Erythroblast (primary cell): ENCODE measurements at places on chromosomes 12 and 14.

DNA sequence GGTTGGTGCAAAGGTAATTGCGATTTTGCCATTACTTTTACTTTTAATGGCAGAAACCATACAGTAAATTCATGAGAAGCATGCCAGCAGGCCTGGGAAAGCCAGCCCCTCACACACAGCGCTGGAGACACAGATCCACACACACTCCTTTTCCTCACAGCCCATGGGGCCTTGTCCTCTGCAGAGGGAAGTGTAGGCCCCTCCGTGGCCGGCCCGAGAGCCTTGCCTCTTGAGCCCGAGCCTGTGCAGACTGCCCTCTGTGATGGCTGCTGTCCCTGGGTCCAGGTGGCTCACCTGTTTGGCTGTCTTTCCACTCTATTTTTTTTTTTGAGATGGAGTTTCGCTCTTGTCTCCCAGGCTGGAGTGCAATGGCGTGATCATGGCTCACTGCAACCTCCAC, 39.3 kb downstream of the XRCC3 start:
- DNase-seq = no peak

DNA sequence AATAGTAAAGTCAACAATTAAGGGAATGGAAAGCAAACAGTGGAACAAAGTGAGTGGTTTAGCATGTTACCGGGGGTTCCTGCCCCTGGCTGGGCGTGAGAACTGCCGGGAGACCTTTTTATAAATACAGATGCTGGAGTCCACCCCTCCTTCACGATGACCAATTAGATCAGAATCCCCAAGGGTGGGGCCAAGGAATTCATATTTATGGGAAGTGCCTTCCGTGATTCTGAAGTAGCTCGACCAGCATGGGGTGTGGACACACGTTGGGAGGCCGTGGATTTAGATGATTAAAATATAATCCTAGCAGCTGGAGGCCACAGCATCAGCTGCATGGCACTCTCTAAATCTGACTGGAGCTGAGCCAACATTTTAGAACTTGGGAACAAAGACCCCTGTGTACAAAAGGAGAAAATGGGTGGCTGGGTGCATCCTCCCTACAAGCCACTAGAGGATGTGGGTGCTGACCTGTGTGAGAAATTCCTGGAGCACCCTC, 87.9 kb downstream of the SRRM4 start:
- DNase-seq = no peak

DNA sequence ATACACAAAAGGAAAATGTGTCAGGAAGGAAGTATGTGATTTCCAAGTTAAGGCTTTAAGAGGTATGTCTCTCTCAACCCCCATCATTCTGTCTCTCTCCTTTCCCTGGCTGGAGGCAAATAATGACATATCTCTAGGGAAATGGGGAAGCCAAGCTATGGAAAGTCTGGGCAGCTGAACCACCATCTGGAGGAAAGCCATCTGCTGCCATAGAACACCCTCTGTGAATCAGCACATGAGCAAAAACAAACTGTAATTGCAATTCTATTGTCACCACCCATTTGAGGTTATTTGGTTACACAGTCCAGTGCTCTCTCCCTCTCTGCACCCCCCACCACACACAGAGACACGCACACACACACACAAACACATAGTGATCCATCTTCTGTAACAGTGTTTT, 766.2 kb downstream of the FLRT2 start:
- DNase-seq = no peak

GRCh38 chr12:69961246-69961645, 136.2 kb downstream of the MYRFL start:
- no peak for DNase-seq

DNA sequence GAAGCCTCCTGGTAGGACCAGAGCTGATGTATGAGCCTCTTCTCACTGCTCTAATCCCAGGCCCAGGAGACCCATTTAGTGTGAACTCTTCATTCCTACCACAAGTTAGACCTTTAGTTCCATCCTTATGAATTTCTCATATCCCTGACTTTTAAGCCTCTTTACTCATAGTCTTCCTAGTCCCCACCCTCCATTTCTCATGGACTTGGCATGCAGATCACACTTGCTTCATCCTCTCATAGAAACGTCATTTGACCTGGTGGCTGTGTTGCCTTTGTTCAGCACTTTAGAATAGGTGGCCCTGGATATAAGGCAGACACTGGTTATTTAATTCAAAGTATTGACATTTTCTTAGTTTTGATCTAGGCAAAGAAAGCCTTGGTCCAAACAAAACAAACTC, 99.5 kb downstream of the SLC16A7 start:
- no peak for DNase-seq

GRCh38 chr12:130827432-130827831, 11.6 kb downstream of the STX2 start:
- DNase-seq = no peak

- DNase-seq = no peak
These were observed 80.6 kb downstream of the BTG1 start for GRCh38 chr12:92065018-92065499.

DNA sequence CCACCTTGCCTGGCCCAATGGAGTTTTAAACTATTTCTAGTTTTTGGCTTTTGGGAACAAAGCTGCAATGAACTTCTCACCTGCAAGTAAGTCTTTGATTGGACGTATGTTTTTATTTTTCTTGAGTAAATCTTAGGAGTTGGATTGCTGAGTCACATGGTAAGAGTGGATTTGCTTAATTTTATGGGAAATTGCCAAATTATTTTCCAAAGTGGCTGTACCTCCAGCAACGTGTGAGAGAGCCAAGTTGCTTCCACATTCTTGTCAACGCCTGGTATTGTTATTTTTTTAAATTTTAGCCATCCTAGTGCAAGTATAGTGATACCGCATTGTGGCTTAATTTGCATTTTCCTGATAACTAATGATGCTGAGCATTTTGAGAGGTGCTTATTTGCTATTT, 136.6 kb downstream of the LMNTD1 start:
- no peak for DNase-seq

GRCh38 chr12:4807116-4807783, 87.0 kb downstream of the GALNT8 start:
- DNase-seq = no peak

GRCh38 chr14:79165471-79166090, 995.4 kb downstream of the NRXN3 start:
- no peak for DNase-seq

GRCh38 chr12:76866151-76866567, 12.7 kb downstream of the CSRP2 start:
- no peak for DNase-seq

DNA sequence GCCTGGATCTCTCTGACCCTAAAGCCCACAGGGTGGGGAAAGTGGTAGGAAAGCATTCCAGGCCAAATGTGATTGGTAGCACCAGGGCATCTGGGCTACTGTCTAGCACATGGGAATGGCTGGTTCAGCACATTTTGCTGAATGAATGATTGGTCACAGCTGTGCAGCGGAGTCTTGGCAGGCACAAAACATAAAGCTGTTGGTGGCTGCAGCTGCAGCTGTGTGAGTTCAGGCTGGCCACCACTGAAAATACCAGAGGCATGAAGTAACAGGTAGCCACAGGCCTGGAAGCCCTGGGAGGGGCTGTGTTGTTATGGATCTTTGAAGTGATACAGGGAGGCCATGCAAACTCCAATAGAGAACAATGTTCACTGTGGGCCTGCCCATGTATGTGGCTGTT, 72.7 kb downstream of the MYRFL start:
- DNase-seq = no peak

GRCh38 chr14:99179506-99179905, 92.5 kb downstream of the BCL11B start:
- no peak for DNase-seq

- DNase-seq = peak; percentile 26
These were observed 1.9 kb downstream of the ATP6V0A2 start for GRCh38 chr12:123713823-123714585.

- peak; percentile 17 for DNase-seq
These were observed 9.7 kb downstream of the AQP6 start for GRCh38 chr12:49982246-49983087.

GRCh38 chr14:104817930-104818713, 17.2 kb downstream of the ZBTB42 start:
- DNase-seq = no peak

GRCh38 chr12:68303850-68304249, 28.3 kb downstream of the MDM1 start:
- no peak for DNase-seq

DNA sequence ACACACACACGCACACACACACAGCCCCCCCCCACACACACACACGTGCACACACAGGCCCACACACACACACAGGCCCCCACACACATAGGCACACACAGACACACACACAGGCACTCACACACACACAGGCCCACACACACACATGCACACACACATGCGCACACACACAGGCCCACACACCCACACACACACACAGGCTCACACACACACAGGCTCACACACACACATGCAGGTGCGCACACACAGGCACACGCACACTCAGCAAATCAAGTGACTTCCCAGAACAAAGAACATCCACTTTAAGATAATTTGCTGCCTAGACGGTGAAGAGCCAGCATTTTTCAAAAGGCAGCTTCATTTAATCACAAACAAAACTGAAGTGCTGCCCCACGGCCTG, 78.5 kb upstream of the FBRSL1 start:
- DNase-seq = no peak

DNA sequence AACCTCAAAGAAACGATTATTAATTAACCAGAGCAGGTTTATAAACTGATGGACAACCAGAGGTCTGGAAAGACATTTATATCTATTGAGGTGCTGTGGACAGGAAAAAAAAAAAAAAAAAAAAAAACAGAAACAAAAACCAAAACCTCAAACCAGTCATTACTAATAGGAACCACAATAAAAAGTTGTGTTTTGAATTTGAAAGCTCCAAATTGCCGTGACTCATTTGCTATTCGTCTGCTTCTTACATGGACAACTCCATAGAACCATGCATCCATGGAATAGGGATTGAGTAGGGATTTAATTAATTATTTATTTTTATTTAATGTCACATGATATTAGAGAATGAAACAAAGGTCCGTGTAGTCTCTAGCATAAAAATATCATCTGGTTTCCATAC, 134.1 kb upstream of the SSTR1 start:
- DNase-seq = no peak
